ENCODE measurements at places on chromosomes 1 and 21. TPM values are rescaled to one million over a fixed set of nuclear protein-coding genes. Genes with fewer than 3 reads are reported as not detected.

The PRAMEF15 gene
- total RNA-seq: not detected

- no peak for DNase-seq
- H3K4me3 ChIP-seq: no peak overlapping the region
- H3K36me3 ChIP-seq: peaks cover 4% of the 10 kb centered on the region
- peaks cover 48% of the 10 kb centered on the region for H3K4me1 ChIP-seq
Measured at GRCh38 chr1:160806109-160806665, 10.2 kb downstream of the LY9 start.

DNA sequence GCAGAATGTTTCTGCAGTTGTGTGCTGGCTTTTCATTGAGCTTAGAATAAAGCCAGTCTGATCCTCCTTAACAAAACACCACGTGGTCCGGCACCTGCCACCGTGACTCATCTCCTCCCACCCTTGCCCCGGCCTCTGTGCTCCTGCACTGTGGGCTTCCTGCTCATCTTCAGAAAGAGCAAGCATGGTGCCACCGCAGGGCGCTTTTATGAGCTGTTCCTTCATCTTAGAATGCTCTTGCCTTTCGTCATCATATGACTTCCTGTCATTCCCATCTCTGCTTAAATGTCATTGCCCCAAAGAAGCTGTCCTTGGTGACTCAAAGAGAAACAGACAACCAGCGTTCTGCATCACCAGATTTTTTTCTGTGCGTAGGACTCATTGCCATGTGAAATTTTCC, 117.8 kb downstream of the HHAT start:
- peak; percentile 50 for DNase-seq
- H3K27me3 ChIP-seq: no peaks in the 10 kb centered on the region
- H3K4me3 ChIP-seq: no peak overlapping the region
- H3K27ac ChIP-seq: no peak overlapping the region

DNA sequence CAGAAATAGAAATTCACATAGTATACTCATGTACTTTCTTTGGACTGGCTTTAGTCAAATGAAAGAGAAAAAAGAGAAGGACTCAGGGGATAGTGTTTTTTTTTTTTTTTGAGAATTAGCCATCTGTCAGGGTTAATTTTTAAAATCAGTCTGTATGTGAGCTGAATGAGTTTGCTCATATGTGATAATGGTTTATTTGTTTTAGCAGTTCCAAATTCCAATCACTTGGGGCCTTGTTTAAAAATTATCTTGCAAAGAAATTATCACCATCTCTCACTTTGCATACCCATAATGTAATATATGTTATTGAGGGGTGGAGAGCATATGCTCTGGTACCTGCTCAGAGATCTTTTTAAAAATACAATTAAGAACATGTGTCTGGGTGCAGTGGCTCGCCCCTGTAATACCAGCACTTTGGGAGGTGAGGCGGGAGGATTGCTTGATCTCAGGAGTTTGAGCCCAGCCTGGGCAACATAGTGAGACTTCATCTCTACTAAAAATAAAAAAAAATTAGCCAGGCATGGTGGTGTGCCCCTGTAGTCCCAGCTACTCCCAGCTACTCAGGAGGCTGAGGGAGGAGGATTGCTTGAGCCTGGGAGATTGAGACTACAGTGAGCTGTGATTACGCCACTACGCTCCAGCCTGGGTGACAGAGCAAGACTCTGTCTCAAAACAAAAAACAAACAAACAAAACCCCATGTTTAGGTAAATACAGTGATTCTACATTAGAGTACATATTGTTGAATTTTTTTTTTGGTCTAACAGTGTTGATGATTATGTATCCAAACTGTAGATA, 19.7 kb downstream of the GNAI3 start:
- no peak overlapping the region for H3K27ac ChIP-seq
- no peak overlapping the region for H3K4me3 ChIP-seq
- DNase-seq: no peak
- H3K27me3 ChIP-seq: no peaks in the 10 kb centered on the region
- peaks cover 7% of the 10 kb centered on the region for H3K4me1 ChIP-seq
- H3K36me3 ChIP-seq: no peaks in the 10 kb centered on the region

DNA sequence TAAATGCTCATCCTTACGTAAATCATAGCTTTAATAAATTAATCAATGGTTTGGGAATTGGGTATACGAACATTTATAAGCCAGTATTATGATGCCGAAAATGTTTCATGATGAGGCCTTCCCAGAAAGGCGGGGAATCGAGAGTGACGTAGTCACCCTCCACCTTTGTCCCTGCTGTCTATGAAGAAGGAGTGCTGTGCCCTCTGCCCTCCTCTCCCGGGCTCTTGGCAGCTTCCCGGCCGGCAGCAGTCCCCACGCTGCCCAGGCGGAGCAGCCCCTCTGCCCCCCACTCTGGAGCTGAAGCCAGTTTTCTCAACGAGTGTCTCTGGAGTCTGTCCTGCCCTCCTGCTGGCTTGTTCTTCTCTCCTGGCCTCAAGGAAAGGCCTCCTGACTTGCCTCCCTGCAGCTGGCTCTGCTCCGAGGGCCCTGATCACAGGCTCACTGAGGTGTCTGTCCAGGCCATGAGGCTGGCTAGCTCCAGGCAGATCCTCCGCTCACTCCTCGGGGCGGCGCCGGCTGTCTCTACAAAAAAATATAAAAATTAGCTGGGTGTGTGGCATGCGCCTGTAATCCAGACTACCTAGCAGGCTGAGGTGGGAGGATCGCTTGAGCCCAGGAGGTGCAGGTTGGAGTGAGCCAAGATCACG, 150.7 kb upstream of the COL6A1 start:
- H3K36me3 ChIP-seq: no peaks in the 10 kb centered on the region
- no peaks in the 10 kb centered on the region for H3K27me3 ChIP-seq
- H3K4me3 ChIP-seq: no peak overlapping the region
- no peak for DNase-seq
- H3K4me1 ChIP-seq: no peaks in the 10 kb centered on the region

Measured in naive thymus-derived CD4-positive, alpha-beta T cell (primary cell).